ENCODE measurements at places on chromosomes 16 and 17. TPM values are rescaled to one million over a fixed set of nuclear protein-coding genes. Genes with fewer than 3 reads are reported as not detected.

The C17orf67 gene
- total RNA-seq, result 1.9 TPM

The SLC9A5 gene
- 8.5 TPM for total RNA-seq

The ADORA2B gene
- total RNA-seq, result 3.3 TPM

The MYH13 gene
- not detected for total RNA-seq

The SETD6 gene
- 40.5 TPM for total RNA-seq

The PRSS8 gene
- 87.7 TPM for total RNA-seq

The GUCY2D gene
- 0.48 TPM for total RNA-seq

The FUS gene
- 686 TPM for total RNA-seq

The FADS6 gene
- total RNA-seq, result 0.56 TPM

The SYNGR3 gene
- 38.8 TPM for total RNA-seq

The FSCN2 gene
- 0.30 TPM for total RNA-seq

The COX4I1 gene
- total RNA-seq, result 496 TPM

The TBC1D3C gene
- not detected for total RNA-seq

The KRTAP4-4 gene
- not detected for total RNA-seq

The TEX19 gene
- 0.38 TPM for total RNA-seq

The ESRP2 gene
- total RNA-seq, result 45.8 TPM

The PYY gene
- 0.42 TPM for total RNA-seq

DNA sequence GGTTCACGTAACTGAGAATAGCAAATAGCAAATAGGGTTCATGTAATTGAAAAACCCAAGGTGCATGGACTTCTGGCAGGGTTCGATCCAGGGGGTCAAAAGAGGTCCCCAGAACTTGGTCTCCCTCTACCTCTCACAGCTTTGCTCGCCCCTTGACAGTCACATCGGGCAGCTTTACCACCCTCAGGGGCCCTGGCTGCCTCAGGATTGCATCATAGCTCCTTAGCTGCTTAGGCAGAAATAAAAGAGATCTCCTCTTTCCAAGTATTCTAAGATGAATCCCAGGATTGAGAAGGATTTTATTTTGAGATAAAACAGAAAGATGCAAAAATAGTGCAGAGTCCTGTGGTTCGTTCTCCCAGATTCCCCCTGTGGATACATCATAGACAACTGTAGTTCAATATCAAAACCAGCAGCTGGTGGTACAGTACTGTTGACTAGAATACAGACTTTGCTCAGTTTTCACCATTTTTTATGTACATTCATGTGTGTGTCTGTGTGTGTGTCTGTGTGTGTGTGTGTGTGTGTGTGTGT is 12.8 kb downstream of the ADGRG3 start:
- no peak for DNase-seq

- DNase-seq, result no peak
Observed at GRCh38 chr17:10117581-10118001, 80.8 kb downstream of the GAS7 start.

GRCh38 chr16:49644145-49644463 is 211.8 kb downstream of the ZNF423 start:
- DNase-seq, result no peak

DNA sequence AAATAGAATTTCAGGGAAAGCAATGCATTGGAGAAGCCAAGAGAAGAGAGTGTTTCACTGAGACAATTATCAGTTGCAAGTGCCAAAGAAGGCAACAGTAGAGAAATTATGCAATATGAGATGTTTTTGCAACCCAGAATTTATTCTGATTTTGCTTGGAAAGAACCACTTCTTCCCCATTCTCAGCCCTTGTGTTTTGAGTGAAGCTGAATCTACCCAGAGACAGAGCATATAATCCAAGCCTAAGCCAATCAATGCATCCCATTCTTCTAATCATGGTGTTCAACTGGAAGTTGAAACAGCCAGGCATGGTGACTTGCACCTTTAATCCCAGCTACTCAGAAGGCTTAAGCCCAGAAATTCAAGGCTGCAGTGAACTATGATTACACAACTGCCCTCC is 6.9 kb upstream of the SCNN1G start:
- no peak for DNase-seq

DNA sequence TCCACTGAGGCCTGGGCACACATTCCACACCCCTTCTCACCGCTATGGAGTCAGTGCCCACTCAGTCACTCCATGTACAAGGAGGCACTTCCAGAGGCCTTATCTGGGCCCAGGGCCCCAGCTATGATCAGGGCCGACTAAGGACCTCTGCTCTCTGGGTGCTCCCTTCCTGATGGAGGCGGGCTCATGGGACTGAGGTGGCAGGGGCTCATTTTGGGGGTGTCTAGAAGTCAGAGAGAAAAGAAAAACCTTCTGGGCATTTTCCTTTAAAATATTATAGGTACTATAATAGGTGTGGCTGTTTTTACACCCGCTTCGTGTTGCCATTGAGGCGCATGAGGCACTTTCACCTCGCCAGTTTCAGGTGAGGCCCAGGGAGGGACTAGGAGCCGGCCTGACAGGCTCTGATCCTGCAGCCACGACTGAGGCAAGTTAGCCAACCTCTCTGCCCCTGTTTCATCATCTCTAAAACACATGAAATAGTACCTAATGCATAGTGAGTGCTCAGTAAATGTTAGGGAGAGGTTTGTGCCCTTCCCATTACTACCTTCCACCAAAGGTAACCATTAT is 14.4 kb downstream of the B9D1 start:
- DNase-seq, result no peak

DNA sequence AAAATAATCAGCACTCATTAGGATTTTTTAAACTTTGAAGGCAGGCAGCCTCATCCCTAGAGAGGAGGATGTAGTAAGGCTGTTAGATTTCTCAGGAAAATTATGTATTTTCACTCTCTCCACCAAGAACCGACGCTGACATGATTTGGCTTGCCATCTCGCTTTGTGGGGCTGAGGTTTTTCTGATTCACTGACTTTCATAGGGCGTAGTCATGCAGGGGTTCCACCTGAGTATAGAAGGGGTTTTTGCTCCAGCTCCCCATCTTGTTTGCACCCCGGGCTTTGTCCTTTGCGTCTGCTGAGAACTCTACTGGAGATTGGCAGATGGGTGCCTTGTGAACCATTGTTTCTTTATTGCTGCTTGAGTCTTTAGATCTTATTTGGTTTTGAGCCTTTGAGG is 20.2 kb downstream of the TOM1L1 start:
- DNase-seq, result no peak

GRCh38 chr16:11791144-11791828 is 5.8 kb downstream of the ZC3H7A start:
- DNase-seq, result no peak

- DNase-seq, result no peak
Observed at GRCh38 chr16:89581045-89581695, 5.6 kb downstream of the CPNE7 start.

DNA sequence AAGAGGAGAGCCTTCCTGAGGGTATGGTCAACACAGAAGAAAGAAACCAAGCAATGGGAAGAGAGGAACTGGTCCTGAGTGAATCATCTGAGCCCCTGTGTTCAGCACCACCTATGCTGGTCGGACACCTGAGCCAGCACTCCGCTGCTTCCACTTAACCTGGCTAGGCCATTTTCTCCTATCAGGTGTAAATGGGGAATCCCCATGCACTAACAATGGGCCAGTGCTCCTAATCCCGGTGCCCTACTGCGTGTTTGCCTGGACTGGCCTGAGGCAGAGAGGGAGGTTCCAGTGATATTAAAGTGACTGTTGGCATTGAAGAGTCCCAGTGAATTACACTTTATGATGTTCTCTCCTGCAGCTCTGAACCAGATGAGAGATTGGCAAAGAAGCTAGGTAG is 34.4 kb upstream of the XYLT2 start:
- no peak for DNase-seq

DNA sequence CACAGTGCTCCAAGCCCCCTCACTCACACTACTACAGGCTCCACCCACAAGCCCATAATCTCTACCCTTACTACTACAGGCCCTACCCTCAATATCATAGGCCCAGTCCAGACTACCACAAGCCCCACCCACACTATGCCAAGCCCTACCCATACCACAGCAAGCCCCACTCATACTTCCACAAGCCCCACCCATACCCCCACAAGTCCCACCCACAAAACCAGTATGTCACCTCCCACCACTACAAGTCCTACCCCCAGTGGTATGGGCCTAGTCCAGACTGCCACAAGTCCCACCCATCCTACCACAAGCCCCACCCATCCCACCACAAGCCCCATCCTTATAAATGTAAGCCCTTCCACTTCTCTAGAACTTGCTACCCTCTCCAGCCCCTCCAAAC is 13.8 kb downstream of the RIPOR1 start:
- peak; percentile 52 for DNase-seq

- DNase-seq, result no peak
Observed at GRCh38 chr17:69810326-69810965, 264.6 kb upstream of the KCNJ16 start.

GRCh38 chr16:51161440-51162195 is 10.5 kb upstream of the SALL1 start:
- peak; percentile 2 for DNase-seq

- no peak for DNase-seq
Observed at GRCh38 chr16:80954985-80955384, 51.7 kb downstream of the CMC2 start.

GRCh38 chr16:25735645-25736044 is 43.9 kb downstream of the HS3ST4 start:
- DNase-seq, result no peak

DNA sequence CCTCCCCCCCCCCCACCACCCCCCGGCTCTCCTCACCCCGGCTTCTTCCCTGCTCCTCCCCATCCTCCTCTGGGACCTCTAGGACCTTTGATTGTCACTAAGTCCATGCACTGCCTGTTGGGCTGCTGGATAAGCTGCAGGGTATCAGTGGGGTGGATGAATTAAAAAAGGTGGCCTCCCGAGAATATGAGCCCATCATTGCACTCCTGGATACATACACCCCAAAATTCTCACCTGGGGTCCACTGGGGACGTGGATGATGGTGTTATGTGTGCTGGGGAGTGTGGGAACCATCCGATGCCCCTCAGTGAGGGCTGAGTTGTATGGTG is 88.8 kb downstream of the IRF8 start:
- no peak for DNase-seq

DNA sequence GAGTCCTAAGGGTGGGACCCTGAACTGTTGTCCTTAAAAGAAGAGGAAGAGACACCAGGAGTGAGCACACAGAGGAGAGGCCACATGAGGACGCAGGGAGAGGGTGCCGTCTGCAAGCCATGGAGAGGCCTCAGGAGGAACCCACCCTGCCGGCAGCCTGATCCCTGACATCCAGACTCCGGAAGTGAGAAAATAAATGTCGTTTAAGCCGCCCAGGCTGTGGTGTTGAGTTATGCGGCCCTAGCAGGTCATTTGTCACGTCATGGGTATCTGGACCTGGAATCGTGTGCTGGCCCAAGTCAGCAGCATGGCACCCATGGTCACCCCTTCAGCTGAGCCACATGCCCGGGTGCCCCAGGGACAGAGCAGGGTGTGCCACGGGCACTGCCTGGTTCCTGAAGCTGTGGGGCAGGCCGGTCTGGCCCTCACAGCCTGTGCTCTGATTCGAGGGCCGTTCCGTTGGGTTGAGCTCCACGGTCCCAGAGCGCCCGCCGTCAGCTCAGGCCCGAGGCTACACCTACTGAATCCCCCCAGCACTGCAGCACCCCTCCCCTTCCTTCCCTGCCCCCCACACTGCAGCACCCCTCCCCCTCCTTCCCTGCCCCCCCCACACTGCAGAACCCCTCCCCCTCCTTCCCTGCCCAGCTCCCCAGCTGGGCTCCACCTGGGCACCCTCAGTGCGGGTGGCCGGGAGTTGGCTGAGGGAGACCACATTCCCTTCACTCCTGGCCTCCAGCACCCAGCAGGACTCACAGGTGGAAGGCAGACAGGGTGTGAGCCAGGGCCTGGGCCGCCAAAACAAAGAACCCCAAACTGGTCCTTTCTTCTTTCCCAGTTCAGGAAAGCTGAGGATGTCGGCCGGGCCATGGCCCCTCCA is 2.7 kb upstream of the CCDC57 start:
- DNase-seq, result no peak

GRCh38 chr16:84607694-84608093 is 10.2 kb downstream of the COTL1 start:
- no peak for DNase-seq

GRCh38 chr17:74528491-74529199 is 2.6 kb downstream of the CD300LB start:
- no peak for DNase-seq
